Activated T-cell treated with anti-CD3 and anti-CD28 coated beads, Interleukin-2, amount 50 U/mL, for 24 hours (primary cell): ENCODE measurements at places on chromosomes 3 and 15.
A peak's percentile ranks its signal among the peaks of the same experiment; 100 is the strongest.

- no peak for DNase-seq
These were observed 257.4 kb upstream of the CBLB start for GRCh38 chr3:106126067-106126845.

- no peak for DNase-seq
These were observed 261.4 kb downstream of the RORA start for GRCh38 chr15:60967728-60968127.

DNA sequence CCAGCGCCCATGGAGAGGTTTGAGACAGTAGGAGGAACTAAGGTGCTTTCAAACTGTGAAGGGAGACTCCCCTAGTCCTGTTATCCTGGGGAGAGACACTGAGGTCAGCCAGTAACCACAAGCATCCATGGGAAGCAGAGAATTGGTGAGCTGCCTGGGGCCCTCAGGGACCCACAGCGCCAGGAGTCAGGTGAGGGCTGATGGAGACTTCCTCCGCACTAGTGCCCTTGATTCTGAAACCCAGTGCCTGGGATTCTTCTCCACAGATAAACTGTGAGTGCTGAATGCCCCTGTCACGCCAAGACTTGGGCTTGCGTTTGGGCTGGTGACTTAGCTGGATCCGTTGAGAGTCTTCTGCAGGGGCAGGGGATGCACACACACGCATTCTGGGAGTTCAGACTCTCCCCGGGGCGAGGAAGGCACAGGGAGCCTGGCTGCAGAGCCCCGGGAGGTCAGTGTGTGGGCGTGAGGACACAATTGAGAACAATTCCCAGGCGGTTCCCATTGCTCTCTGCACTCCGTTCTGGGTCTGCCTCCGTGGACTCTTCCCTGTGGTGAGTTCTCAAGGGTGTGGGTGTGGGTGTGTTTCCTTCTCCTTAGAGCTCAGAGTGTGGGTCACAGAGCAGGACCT, 37.9 kb upstream of the SLCO2A1 start:
- no peak for DNase-seq

DNA sequence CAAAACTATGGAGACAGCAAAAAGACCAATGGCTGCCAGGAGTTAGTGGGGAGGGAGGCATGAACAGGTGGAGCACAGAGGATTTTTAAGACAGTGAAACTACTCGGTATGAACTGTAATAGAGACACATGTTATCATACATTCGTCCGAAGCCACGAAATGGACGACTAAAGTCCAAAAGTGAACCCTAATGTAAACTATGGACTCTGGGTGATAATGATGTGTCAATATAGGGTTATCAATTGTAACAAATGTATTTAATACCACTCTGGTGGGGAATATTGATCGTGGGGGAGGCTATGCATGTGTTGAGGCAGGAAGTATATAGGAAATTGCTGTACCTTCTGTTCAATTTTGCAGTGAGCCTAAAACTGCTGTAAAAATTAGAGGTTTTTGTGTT, 107.0 kb downstream of the CPN2 start:
- DNase-seq, result no peak

DNA sequence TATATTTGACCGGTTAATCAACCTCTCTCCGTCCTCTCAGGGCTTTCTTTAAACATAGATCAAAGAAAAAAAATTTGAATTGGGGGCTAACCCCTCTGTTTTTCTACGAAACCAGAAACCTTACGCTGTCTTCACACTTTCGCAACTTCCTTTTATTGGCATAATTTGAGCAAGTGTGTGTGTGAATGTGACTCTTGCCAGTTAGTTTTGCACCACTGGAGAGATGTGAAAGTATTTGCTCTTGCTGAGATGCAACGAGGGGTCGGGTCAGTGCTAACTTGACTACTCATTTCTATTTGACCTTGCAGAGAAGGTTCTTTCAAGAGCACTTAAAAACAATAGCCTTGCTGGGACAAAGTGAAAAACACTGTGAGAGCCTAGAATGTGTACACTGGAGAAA, 81.2 kb downstream of the FAM43A start:
- no peak for DNase-seq

DNA sequence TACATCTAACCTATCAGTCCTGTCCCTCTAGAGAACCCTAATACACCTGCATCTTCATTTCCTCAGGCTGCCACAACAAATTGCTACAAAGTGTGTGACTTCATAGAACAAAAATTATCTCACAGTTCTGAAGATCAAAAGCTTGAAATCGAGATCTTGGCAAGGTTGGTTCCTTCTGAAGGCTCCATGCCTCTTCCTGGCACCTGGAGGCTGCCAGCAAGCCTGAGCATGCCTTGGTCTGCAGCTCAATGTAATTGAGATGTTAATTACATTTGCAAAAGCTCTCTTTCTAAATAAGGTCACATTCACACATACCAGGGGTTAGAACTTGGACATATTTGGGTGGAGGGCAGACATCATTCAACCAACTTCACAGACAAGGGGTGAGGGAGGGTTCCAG, 86.4 kb upstream of the ABHD17C start:
- no peak for DNase-seq

GRCh38 chr3:168081171-168081771, 14.5 kb downstream of the GOLIM4 start:
- no peak for DNase-seq

DNA sequence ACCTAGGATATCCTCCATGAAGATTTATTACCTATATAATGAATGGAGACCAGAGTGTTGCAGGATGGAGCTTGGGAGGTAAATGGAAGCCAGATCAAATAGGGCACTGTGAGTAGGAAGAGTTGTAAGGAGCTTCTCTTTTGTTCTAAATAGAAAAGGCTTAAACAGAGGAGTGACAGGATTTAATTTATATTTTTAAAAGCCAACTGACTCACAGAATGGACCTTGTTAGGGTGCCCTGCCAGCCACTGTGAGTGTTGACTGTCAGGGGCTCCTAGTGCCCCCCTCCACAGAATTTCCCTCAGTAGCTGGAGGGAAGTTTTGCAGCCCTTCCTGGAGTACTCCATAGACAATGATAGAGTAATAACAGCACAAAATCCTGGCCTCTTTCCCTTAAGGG, 547.5 kb downstream of the MCTP2 start:
- DNase-seq, result no peak

GRCh38 chr15:39589815-39590644, 9.2 kb downstream of the THBS1 start:
- no peak for DNase-seq

DNA sequence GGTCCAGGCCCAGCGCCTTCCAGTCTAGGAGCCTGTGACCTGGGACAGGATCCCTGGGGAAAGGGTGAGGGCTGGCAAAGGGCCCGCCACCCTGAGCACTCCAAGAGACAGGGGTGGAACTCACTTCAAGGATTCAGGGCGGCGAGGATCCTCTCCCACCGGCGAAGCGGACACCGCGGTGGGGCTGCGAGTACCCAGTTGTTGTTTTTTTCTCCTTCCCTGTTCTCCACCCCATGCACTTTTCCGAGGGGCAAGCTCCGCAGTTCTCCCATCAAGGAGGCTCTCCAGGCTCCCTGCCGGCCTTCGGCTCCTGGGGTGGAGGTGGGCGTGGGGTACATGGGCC, 387 bp upstream of the PAQR5 start:
- no peak for DNase-seq

DNA sequence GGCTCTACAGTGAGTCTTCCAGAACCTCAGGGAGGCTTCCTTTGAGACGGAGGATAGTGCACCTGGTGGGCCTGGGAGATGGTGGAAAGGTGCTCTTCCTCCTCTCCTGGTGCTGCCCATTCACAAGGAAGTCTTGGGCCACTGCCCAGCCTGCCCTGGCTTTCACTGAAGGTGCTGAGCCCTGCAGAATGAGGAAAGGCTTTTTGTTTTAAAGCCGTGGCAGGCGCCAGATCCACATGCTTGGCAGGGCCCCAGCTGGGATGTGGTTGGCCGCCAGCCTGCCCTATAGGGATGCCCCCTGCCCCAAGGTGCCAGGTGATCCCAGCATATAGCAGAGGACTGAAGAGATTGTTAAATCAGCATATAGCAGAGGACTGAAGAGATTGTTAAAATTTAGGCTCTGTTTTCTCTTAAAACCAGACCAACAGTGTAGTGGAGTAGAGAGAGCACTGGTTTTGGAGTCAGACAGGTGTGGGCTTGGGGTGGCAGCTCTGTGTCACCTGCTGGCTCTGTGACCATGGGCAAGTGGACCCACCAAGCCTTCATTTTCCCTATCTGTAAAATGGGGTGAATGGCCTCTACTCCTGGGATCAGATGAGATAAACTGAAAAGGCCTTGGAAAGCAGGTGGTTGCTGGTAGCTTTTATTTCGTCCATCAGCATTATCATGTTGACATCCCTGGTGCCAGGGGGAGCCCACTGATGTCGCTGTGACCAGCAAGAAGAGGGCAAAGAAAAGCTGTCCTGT, 53.3 kb downstream of the SLC6A6 start:
- DNase-seq, result no peak

DNA sequence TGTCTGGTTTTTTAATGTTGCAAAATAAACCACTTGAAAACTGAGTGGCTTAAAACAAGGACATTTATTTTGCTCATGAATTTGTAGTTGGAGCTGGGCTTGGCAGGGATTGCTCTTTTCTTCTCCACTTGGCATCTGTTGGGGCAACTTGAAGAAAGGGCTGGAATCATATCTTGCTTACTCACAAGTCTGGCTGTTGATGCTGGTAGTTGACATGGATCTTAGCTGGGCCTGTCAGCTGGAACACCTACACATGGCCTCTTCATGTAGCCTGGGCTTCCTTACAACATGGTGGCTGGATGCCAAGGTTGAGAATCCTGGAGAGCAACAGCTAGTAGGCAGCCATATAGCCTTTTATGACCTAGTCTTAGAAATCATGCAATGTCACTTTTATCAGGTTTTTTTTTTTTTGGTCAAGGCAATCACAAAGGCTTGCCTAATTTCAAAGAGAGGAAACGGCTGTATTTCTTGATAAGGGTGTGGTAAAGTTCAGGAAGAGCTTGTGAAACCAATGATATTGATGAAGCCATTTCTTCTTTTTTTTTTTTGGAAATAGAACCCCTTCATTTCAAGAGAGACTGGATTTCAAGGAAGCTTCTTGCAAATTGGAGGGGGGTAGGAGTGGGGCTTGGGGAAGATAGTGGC, 262.1 kb downstream of the IL20RB start:
- no peak for DNase-seq

DNA sequence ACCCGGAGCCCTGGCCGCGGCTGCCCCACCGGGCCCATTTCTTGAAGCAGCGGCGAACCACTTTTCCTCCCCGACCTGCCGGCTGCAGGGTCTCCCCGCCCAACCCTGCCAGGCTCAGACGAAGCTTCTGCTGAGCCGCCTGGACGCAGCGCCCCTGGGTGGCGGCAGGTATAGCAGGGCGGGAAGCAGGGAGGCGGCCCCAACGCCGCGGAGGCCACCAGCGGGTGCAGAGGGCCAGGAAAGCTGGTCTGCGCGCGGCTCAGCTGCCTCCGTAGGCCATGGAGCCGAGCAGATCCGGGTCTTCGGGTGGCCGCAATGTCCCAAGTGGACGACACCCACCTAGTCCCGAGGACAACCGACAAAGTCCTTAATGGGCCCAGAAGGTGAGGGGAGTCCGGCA, 21.9 kb upstream of the SRPRB start:
- DNase-seq, result no peak

- DNase-seq, result no peak
These were observed 125.7 kb downstream of the STAG1 start for GRCh38 chr3:136626493-136626892.

GRCh38 chr3:50666837-50667236, 7.9 kb upstream of the DOCK3 start:
- no peak for DNase-seq

DNA sequence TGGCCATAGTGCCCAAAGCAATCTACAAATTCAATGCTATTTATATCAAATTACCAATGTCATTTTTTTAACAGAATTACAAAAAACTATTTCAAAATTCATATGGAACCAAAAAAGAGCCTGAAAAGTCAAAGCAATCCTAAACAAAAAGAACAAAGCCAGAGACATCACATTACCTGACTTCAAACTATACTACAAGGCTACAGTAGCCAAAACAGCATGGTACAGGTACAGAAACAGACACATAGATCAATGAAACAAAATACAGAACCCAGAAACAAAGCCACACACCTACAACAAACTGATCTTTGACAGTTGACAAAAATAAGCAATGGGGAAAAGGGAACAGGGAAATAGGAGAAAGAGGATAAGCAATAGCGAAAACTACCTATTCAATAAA, 26.6 kb upstream of the THSD4 start:
- DNase-seq, result no peak

GRCh38 chr3:126518779-126519177, 1.2 kb upstream of the UROC1 start:
- no peak for DNase-seq

GRCh38 chr3:157282261-157283191, 122.6 kb upstream of the CCNL1 start:
- no peak for DNase-seq

DNA sequence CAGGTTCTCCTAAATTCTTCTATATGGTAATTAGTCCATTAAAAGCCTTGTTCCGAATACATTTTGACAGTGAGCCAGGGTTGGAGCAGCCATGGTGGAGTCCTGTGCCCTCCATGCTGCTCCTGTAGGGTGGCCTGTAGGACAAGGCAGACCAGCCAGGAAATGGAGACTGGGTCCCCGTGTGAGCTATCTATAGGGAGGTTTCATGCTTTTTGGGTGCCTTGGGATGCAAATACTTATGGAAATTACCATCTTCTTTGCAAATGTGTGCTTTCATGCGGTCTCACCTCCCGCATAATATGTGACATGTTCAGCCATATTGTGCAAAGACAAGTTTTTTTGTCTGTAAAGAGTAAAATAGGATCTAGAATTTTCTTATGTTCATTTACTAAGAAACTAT, 58.0 kb upstream of the FURIN start:
- no peak for DNase-seq

DNA sequence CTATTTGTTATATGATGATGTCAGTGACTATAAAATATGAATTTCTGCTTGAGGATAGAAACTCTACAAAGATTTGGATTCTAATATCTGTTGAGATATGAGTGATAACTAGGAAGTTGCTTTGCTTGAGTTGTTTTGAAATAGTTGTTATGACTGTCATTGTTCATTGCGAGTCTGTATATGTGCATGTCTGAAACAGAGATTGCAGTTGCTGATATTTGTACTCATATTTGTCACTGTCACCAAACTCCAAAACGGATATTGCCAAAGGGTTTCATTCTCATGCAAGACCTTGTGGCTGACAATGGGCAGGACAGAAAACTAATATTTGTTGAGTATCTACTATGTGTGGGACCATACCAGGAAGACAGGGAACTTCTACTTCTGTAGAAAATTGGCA, 240.2 kb downstream of the CD47 start:
- no peak for DNase-seq

GRCh38 chr3:169289273-169289672, 374.2 kb downstream of the MECOM start:
- DNase-seq, result no peak

DNA sequence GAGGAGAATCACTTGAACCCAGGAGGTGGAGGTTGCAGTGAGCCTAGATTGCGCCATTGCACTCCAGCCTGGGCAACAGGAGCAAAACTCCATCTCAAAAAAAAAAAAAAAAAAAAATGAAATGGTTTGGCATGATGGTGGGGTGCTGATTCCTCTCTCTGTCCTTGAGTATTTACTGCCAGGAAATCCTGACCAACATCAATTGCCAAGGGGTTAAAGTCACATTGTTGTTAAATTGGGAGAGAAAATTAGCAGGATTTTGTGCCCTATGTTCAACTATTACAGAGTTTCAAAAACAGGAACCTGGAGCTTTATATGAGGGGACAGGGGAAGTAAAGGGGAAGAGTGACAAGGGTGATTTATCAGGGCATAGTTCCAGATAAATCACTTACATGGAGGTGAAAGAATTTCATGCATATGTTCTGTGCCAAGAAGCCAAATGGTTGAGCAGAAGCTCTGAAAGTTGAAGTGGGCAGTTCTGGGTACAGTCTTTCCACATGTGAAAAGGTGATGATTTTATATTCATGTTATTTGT, 70.5 kb upstream of the TSEN2 start:
- no peak for DNase-seq

- DNase-seq, result peak; percentile 82
These were observed 527 bp downstream of the B2M start for GRCh38 chr15:44711743-44712345.
